ENCODE measurements at places on chromosomes 13 and 19. TPM values are rescaled to one million over a fixed set of nuclear protein-coding genes. Genes with fewer than 3 reads are reported as not detected.

- no peak for DNase-seq
These were observed 4.2 kb upstream of the PLAUR start for GRCh38 chr19:43674183-43674582.

GRCh38 chr19:18772620-18773587 lies 18.2 kb downstream of the COMP start:
- DNase-seq, result no peak

- DNase-seq, result no peak
These were observed 849 bp downstream of the GAS6 start for GRCh38 chr13:113862931-113863523.

DNA sequence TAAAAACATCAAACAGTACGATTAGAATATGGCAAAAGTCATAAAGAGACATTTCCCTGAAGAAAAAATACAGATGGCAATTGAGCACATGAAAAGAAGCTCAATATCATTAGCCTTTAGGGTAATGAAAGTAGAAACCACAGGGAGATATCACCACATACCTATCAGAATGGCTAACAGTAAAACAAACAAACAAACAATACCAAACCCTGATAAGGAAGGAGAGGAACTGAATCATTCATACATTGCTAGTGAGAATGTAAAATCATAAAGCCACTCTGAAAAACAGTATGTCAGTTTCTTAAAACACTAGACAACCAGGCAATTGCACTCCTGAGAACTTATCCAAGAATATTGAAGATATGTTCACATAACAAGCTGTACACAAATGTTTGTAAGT lies 1342.5 kb upstream of the SLC10A2 start:
- no peak for DNase-seq

DNA sequence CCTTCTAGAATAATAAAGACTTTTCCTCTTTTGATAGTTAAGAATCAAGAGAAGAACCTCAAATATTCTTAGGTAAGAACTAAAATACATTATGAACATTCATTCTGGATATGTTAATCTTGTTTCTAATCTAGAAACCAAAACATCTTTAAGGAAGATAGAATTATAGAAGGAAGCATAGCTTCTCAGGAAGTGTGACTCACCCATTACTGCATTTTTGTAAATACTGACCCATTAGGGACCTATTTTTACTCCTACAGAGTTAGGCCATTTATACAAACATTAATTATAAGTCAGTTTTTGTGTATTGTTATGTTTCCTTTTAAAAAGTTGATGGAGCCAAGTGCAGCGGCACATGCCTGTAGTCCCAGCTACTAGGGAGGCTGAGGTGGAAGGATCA lies 147.1 kb downstream of the NUFIP1 start:
- no peak for DNase-seq

DNA sequence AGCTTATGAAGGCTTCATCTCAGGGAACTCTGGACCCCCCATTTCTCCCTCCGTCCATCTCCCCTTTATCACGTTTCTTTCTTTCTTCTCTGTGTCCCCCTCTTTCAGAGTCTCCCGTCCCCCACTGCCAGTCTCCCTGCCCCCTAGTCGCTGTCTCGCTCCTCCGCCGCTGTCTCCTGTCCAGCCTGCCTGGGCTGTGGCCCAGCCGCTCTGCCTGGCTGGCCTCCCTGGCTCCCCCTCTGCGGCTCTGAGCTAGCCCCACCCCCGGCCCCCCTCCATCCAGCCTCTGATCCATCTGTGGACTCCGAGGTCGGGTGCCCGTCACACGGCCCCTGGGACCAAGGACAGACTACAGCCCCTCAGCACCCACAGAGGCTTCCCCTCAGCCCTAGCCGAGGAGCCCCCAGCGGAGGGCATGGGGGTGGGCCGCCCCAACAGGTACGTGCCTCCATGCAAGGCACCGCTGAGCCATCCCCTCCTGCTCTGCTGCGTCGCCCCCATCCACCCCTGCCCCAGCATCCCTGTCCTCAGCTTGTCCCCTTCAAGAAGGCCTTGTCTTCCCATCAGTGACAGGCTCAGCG lies 1.1 kb upstream of the KCNJ14 start:
- no peak for DNase-seq

- no peak for DNase-seq
These were observed 35.1 kb downstream of the RNF6 start for GRCh38 chr13:26186995-26187394.

DNA sequence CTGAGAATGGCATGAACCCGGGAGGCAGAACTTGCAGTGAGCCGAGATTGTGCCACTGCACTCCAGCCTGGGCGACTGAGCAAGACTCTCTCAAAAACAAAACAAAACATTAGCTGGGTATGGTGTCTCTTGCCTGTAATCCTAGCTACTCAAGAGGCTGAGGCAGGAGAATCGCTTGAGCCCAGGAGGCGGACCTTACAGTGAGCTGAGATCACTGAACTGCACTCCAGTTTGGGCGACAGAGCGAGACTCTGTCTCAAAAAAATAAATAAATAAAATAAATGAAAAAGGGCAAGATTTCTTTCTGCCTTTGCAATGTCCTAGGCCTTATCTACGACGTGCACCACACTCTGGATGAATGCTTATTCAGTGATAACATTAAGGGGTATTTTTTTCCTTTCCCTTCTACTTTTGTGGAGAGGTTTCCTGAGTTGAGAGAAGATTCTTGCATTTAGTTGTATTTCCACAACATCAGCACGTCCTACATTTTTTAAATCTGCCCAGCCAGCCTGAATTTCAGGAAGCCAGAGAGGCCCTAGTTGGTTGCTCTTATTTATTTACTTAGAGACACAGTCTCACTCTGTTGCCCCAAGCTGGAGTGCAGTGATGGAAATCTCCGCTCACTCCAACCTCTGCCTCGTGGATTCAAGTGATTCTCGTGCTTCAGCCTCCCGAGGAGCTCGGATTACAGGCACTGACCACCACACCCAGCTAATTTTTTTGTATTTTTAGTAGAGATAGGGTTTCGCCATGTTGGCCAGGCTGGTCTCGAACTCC lies 26.1 kb upstream of the OR1M1 start:
- no peak for DNase-seq

Gene CYP4F22
- total RNA-seq, result 0.21 TPM

DNA sequence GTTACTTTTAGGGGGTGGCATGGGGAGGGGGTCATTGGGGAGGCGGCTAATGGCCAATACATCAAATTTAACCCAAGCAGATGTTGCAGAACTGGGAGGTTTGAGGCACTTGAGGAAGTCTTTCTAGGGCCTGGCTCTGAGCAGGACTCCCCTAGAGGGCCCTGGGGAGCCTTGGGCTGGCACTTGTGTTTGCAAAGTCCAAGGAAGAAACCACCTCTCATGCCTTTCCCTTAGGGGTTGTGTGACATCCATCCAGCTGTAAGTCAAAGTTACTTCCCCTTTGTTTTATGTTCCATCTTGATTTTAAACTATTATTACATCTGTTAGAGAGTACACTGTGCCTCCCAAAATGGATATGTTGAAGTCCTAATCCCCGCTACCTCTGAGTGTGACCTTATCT lies 159.9 kb downstream of the KATNAL1 start:
- DNase-seq, result no peak

DNA sequence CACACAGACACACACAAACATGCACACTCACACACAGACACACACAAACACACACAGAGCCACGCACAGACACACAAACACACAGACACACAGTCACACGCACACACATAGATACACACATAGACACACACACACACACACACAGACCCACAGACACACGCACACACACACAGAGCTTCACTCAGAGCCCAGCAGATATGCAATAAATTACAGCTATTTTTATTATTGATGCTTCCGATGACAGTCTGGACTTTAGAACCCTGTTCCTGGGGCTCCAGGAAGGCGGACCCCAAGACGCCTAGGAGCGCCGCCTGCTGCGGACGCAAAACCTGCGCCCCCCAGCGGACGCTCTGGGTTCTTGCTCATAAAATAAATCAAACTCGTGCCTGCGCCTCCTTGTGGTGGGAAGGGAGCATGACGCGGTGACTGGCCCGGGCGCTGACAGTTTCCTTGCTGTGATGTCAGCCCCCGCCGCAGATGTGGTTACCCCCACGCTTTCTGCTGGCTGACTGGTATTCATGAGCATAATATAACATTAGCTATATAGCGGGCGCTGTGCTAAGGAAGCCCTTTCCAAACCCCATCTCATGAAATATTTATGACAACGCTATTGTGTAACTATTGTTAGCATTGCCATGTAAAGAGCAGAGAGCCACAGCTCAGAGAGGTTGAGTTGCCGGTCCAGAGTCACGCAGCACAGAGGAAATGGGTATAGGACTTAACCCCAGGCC lies 64.4 kb upstream of the TM9SF2 start:
- DNase-seq, result peak; percentile 48

DNA sequence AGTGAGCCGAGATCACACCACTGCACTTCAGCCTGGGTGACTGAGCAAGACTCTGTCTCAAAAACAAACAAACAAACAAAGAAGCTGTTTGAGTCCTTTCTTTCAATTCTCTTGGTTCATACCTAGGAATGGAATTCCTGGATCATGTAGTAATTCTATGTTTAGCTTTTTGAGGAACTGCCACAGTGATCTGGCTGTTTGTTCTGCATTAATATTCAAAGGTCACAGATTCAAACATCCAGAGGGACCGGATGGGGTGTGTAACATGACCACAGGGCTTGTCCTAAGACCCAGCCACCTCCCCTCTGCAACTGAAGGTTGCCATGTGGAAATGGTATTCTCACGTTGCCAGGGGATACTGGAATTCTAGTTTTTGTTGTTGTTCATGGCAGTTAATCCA lies 10.2 kb downstream of the COLGALT1 start:
- peak; percentile 41 for DNase-seq

DNA sequence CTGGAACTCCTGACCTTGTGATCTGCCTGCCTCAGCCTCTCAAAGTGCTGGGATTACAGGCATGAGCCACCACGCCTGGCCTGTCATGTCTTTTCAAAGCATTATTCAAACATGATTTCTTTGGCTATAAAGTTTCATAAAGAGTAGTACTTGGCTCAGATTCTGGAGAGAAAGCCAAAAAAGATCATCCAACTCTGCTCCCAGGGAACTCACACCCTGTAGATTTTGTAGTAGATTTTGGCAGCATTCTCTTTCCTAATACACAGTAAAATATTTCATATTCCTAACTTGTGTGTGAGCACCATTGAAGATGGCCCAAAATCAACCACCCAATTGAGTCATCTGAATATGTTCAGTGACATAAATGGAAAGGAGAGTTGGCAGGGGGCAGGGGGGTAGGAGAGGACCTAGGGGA lies 48.4 kb downstream of the CAB39L start:
- DNase-seq, result no peak

DNA sequence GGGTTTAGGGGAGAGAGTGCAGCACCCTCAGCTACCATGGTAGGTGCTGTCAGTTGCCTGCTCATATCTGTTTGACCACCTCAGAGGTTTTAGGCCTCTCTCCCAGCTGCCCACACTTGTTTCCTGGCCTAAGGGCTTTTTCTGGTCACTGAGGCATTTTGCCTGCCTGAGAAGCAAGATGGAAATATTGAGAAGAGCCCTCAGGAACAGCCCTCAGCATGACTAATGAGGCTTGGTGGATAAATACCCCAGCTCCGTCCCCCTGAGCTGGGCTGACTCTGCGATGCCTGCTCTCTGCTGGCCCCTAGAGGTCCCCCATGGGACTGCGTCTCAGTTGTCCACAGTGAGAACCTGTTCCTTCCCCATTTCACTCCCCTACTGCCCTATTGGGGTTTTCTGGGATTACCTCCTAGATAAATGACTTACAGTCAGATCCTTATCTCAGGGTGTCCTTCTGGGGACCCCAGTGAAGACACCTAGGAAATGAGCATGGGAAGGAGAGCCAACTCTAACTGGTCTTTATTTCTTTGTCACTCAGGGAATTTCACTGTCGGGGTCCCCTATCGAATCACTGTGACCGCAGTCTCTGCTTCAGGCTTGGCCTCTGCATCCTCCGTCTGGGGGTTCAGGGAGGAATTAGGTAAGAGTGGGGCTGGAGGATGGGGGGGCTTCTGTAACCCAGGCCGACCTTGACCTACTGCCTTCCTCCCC lies 13.3 kb downstream of the PALM3 start:
- DNase-seq, result no peak

DNA sequence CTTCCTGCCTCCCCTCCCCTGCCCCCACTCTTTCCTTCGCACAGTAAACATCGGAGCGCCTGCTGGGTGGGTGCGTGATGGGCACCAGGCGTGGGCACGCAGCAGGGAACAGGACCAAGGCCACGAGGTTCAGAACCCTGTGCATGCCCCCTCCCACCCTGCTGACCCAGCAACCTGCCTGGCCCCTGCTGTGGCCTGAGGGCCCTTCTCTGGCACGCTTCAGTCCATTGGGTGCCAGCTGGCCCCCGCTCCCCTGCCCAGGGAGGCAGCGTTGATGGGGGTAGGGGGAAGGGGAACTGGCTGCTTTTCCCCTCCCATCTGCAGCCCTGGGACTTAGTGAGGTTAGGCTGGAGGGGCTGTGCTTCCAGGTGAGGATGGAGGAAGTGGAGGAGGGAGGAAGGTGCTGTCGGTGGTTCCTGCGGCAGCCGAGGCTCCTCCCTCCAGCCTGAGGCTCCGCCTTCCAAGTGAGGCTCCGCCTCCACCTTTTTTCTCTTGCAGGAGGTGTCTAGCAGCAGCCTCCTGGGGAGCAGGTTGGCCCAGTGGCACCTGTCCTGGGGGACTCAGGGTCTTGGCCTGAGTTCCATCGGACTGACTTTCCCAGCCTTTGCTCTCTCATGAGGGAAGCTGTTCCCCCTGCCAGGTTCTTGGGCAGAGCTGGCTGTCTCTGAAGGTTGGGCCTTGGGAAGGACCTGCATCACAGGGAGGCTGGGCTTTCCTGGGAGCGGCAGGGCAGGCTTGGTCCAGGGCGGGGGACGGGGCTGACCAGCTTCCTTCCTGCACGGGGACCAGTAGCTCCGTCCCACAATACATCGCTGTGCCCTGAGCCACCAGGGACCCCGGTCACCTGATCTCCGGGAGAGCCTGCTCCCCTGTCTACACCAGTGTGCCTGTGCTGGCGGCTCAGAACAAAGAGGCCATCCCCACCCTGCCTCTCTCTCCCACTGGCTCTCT lies 7.3 kb downstream of the PIAS4 start:
- DNase-seq, result no peak

Gene EHD2
- total RNA-seq, result 41.8 TPM

Gene ZNF846
- 10.2 TPM for total RNA-seq

GRCh38 chr13:86810361-86810760 lies 860.8 kb upstream of the SLITRK5 start:
- DNase-seq, result no peak

Gene RETN
- total RNA-seq, result not detected

GRCh38 chr13:50153876-50154275 lies 138.6 kb downstream of the KCNRG start:
- DNase-seq, result no peak

DNA sequence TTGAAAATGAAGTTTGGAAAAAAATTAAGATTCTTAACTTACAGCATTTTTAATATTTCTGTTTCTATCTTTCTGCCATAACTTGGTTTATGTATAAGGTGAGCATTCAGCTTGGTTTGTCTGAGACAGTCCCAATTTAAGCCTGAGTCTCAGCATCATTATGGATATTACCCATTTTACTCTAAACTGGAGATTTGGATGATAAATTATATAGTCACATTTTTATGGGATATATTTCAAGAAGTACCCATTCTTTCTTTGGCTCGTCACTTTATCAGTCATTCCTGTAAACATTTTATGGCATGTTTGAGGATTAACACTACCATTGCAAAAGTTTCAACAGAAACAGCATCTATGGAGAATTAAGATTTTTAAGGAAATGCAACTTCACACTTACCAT lies 1129.0 kb upstream of the PCDH9 start:
- DNase-seq, result no peak

Gene FPR3
- 0.08 TPM for total RNA-seq
